Progenitor cell of endocrine pancreas (in vitro differentiated cells): ENCODE measurements at places on chromosomes 13 and 19. TPM values are rescaled to one million over a fixed set of nuclear protein-coding genes. Genes with fewer than 3 reads are reported as not detected.

SELENOV gene
- total RNA-seq = 5.1 and 6.5 TPM in 2 replicates

KIR2DL1 gene
- not detected in 2 replicates for total RNA-seq

NLRP12 gene
- total RNA-seq = not detected in 2 replicates

LSR gene
- 123 and 132 TPM in 2 replicates for total RNA-seq

ZNF610 gene
- 24.8 and 27.1 TPM in 2 replicates for total RNA-seq

MBD3L4 gene
- not detected in 2 replicates for total RNA-seq

RNF225 gene
- 0.42 TPM in 1 of 2 replicates, not detected in the other for total RNA-seq

EFNB2 gene
- 44.2 and 50.8 TPM in 2 replicates for total RNA-seq

TEKTIP1 gene
- 3.8 and 4.0 TPM in 2 replicates for total RNA-seq

PDX1 gene
- total RNA-seq = 260 and 303 TPM in 2 replicates

ZNF100 gene
- 33.3 and 34.7 TPM in 2 replicates for total RNA-seq

IL11 gene
- total RNA-seq = 2.2 and 2.8 TPM in 2 replicates

DNA sequence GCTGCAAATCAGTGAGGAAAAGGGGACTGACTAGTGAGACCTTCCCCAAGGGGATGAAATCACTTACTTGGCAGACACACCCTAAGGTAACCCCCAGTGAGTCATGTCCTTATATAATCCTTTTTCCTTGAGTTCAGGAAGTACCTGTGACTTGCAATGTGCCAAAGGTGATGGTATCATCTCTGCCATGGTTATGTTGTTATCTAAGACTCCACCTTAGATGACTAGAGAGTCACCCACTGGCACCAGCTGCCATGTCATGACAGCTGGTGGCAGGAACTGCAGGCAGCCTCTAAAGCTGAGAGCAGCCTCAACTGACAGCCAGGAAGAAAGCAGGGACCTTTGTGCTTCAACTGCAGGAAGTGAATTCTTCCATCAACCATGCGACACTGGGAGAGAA, 12.5 kb downstream of the PBX4 start:
- DNase-seq = no peak

GRCh38 chr13:50677258-50677657, 166.2 kb downstream of the DLEU7 start:
- no peak for DNase-seq

DNA sequence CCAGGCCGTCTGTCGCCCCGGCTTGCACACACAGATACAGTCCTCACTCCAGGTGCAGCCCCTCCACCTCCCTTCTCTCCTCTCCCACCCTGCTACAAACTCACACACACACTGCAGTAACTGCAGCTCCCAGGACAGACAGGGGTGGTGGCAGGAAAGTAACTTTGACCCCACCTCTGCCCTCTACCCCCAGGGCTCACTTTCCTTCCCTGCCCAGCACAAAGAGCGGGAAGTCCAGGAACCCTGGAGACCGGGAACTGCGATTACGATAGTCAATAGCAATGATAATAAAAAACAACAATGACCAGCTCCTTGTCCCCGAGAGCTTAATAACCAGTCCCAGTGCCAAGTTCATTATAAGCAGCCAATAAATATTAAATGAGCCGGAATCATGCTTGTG, at the start of gene CEACAM20:
TSS of gene CEACAM20 (minus strand) at position 140 of the 400 bp plus-strand sequence. CDS start 166 bp downstream, outside the sequence.
- DNase-seq = no peak

GRCh38 chr19:31531326-31531725, 182.1 kb upstream of the TSHZ3 start:
- DNase-seq = no peak

- no peak for DNase-seq
Observed at GRCh38 chr13:99256283-99256682, 1.9 kb downstream of the GPR18 start.

- DNase-seq = no peak
Observed at GRCh38 chr19:40604647-40605215, 3.6 kb downstream of the LTBP4 start.

DNA sequence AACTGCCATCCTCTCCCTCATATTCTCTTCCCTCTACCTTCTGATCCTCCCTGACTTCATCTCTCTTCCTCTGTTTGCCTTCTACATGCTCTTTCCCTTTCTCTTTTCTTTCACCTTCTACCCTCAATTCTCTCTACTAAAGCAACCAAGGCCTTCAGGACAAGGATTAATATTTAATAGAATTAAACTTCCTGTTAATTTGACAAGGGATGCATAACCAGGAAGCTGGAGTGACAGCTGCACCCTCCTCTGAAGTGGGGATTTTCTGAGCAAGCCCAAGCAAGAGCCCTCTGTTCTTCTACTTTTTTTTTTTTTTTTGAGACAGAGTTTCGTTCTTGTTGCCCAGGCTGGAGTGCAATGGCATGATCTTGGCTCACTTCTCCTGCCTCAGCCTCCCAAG, 63.4 kb upstream of the MED4 start:
- no peak for DNase-seq

DNA sequence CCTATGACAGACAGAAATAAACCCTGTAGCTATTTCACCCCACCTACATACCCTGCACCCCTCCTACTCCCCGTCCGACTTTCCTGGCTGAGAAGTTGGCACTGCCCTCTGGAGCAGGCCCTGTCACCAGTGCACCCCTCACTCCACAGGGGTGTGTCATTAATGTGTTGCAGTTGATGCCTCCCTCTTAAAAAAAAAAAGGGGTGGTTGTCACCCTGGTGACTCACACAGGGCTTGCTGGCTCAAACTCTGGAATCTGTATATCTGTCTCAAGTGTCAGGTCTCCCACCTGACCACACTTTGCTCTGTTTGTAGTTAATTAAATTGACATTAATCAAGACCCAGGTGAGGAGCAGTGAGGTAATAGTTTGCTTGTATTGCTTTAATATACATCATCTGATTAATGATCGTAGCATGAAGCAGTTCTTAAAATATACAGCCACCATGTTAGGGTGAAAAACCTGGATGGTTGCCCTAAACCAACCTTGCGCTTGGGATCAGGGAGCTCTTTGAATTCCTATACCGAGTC, 2.0 kb upstream of the GATAD2A start:
- no peak for DNase-seq

DNA sequence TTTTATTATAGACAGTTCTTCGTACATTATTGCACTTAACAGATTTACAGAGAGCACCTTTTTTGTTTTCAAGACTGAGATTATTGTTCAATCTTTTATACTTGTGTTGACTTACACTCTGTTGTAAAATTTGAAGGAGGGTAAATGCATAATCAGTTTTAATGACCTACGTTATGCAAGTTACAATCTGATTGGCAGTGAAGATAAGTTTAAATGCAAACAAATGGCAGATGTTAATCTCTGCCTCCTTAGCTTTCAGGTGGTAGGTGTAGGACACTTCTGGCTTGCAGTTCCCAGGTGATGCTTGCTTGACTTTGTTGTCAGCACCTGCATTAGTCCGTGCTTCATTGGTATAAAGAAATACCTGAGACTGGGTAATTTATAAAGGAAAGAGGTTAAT, 424.9 kb downstream of the FGF9 start:
- DNase-seq = no peak

- no peak for DNase-seq
Observed at GRCh38 chr19:32313569-32314265, 31.7 kb upstream of the ZNF507 start.

DNA sequence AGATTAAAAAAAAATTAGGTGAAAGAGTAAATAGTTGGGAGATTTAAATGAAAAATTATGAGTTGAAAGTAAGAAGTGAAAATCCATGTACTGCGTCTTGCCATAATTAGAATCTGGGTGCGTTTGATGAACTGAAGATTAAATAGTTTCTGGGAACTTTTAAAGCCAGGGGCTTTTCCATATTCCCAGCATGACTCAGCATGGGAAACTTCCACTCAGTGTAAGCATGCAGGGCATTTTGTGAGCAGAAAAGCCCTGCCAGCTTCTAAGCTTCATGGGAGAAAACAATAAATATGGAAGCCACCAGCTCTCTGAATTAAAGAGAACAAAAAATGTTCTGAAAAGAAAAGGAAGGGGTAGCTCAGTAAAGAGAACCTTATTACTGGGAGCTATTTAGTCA, 62.0 kb upstream of the EDNRB start:
- DNase-seq = no peak

DNA sequence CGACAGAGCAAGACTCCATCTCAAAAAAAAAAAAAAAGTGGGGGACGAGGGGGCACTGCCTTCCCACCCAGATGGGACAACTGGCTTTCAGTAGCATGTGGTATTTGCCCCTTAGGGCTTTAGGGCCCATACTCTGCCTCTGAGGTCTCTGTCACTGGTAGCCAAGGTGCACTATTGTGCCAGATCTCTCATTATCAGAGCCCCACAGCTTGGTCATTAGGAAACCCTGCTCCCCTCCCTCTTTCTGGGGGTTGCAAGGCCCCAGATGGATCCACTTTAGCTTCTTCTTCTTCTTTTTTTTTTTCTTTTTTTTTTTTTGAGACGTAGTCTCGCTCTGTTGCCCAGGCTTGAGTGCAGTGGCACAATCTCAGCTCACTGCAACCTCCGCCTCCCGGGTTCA, 11.2 kb upstream of the ZNF358 start:
- no peak for DNase-seq

DNA sequence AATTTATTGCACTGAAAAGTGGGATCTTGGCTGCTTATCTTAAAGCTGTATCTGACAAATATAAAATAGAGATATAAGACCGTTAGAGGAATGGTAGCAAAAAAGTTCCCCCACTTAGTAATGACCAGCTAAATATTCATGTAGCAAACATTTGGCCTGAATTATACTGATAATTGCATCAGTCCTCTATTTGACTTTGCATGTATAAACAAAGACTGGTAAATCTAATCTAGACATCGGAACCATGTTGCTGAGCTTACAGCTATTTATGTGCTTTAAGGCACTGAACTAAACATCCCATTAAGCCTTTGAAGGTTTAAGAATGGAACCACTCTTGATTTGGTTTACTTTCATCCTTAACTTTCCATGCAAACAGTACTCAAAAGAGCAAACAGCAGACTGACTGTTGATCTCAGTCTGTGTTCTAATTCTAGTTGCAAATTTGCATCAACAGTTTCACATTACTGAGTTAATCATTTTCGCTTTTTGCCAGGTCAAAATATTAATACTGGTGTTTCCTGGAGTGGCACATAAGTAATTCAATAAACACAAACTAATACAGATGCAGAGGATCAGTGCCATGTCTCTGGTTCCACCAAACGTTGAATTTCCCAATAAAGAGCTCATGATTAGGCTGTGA, 203.5 kb upstream of the HTR2A start:
- DNase-seq = no peak

DNA sequence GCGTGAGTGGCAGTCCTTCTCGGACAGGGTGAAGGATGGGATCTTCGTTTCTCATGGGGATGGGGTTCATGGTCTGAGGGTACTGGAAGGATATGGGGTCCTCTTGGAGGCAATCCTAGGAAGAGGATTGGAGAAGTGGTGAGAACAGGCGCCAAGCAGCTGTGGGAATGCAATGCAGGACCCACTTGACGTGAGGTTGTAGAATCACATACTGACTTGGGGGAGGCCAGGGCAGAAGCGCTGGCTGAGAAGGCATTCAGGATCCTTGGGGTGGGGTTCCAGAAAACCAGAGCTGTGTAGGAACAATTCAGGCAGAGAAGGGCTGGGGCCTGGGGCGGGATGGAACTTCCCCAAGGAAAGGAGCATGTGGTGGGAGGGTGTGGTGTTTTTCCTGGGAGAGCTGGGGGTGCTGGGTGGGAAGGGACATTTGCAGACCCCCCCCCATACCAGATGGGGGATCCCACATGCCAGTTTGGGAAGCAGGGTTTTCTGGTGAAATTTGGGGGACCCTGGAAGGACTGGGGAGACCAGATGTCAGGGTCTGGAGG, 852 bp downstream of the KLK1 start:
- DNase-seq = no peak

GRCh38 chr19:33285441-33285927, 16.9 kb downstream of the CEBPA start:
- DNase-seq = no peak

- DNase-seq = no peak
Observed at GRCh38 chr19:1646149-1646548, 6.3 kb downstream of the TCF3 start.

GRCh38 chr13:35961002-35961401, 170.2 kb downstream of the DCLK1 start:
- DNase-seq = no peak

DNA sequence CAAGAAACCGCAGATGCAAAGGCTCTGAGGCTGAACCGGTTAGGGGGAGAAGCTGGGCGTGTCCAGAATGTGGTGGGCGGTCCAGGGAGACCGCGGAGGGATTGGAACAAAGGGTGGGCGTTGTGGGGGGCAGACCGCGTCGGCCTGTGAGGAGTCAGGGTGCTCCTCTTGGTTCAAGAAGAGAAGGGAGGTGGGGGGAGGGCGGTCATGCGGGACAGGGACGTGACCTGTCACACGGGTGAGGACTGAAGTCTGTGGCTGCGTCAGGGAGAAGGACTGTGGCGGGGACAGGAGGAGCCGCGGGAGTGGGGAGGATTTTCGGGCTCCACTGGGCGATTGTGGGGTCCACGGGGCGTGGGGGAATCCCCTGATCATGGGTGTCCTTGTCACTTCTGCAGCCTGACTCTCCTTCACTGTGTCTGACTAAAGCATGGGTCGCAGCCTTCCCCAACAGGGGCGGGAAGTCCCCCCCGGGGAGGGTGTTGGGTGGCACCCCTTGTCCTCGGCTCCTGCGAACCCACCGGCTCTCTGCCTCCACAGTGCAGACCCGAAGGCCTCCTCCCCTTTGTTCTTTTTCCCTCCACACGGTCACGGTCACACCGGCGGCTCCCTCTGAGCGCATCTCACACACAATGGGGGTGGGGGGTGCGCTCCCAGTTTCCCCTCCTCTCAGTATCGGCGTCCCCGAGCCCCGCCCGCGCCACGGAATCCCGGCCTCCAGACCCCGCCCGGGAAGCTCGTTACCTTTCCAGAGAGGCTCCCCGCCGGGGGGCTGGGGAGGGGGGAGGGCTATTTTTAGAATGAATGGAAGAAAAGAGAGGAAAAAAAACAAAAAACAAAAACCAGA, 16.4 kb upstream of the KCNN1 start:
- DNase-seq = peak; percentile 45

GRCh38 chr13:48728226-48728625, 74.5 kb downstream of the CYSLTR2 start:
- DNase-seq = no peak

- DNase-seq = no peak
Observed at GRCh38 chr13:93422980-93423543, 196.5 kb downstream of the GPC6 start.

GRCh38 chr19:39974377-39975155, 3.6 kb downstream of the PSMC4 start:
- DNase-seq = no peak

- DNase-seq = no peak
Observed at GRCh38 chr19:5026706-5027273, 57.9 kb downstream of the KDM4B start.
